ENCODE measurements at places on chromosomes 3 and 15.

DNA sequence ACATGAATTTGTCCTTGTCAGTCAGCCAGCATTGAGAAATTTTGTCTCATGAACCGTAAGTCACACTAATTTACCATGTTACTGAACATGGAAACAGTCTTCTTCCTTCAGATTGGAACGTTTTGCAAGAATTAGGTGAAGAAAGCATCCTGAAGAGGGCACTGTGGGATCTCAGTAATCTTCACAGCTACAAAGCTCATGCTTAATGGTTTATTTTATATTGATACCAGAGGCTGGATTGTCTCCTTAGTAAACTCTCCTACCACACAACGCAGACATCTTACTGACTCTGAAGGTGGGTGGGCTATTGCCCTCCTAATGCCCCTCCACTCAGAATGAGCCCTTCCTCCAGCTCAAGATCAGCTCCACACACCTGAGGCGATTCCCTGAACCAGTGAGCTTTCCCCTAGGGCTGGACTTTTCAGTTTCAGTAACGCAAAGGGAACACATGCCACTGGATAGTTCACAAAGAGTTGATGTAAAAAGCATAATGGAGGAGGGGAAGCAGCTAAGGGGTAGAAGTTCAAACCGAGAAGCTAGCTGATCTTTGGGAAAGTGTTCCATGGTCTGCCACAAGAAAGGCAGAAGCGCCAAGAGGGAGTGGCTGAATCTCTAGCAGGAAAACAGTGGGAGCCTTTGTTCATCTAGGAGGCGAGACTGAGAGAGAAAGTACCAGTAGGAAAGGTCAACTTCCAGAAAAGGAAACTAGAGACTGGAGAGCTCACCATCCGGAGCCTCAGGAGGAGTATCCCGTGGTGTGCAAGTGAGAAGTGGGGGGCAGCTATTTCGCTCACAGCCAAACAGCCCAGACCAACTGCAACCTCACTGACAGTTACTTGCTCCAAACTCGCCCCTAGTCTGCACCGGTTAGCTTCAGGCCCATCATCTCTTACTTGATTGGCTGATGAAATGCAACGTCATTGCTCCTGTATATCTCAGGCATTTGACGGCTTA, at the start of gene SLC9C1:
TSS of gene SLC9C1 (minus strand) at position 849 of the 954 bp plus-strand sequence. CDS start 7,425 bp downstream, outside the sequence.
- H3K4me1 ChIP-seq, result no peaks in the 10 kb centered on the region
- no peaks in the 10 kb centered on the region for H3K27me3 ChIP-seq
- H3K4me3 ChIP-seq, result peak within 1 kb of the TSS; percentile 36
- peak within 1 kb of the TSS; percentile 35 for H3K27ac ChIP-seq
- peak; percentile 74 for DNase-seq

- H3K27me3 ChIP-seq, result no peaks in the 10 kb centered on the region
- no peak for DNase-seq
- no peaks in the 10 kb centered on the region for H3K4me1 ChIP-seq
- H3K4me3 ChIP-seq, result no peak overlapping the region
- no peak overlapping the region for H3K27ac ChIP-seq
Measured at GRCh38 chr3:66312039-66312438, 91.2 kb downstream of the SLC25A26 start.

- no peaks in the 10 kb centered on the region for H3K36me3 ChIP-seq
- no peaks in the 10 kb centered on the region for H3K4me1 ChIP-seq
- H3K4me3 ChIP-seq, result no peak overlapping the region
Measured at GRCh38 chr3:114428044-114428595, 134.3 kb downstream of the TIGIT start.

DNA sequence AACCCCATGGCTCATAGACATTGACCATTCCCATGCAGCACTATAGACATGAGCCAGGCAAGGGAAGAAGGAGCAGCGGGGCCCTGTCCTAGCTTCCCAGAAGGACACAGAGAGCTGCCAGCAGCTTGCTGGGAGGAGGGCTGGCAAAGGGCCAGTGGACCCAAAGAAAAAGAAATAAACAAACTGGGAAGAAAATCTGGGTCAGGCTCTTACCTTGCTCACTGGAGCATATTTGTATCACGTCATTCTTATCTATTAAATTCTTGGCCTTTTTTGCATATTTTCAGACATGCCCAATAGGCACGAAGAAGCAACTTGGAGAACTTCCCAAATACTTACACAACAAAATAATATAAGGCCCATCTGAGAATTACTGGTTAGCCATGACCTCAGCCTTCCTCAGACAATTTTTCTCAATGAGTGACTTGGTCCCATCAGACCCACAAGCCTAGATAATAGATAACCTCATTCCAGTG, 28.4 kb downstream of the RASGRP1 start:
- peak; percentile 96 for DNase-seq
- peaks cover 15% of the 10 kb centered on the region for H3K4me1 ChIP-seq
- no peak overlapping the region for H3K4me3 ChIP-seq

DNA sequence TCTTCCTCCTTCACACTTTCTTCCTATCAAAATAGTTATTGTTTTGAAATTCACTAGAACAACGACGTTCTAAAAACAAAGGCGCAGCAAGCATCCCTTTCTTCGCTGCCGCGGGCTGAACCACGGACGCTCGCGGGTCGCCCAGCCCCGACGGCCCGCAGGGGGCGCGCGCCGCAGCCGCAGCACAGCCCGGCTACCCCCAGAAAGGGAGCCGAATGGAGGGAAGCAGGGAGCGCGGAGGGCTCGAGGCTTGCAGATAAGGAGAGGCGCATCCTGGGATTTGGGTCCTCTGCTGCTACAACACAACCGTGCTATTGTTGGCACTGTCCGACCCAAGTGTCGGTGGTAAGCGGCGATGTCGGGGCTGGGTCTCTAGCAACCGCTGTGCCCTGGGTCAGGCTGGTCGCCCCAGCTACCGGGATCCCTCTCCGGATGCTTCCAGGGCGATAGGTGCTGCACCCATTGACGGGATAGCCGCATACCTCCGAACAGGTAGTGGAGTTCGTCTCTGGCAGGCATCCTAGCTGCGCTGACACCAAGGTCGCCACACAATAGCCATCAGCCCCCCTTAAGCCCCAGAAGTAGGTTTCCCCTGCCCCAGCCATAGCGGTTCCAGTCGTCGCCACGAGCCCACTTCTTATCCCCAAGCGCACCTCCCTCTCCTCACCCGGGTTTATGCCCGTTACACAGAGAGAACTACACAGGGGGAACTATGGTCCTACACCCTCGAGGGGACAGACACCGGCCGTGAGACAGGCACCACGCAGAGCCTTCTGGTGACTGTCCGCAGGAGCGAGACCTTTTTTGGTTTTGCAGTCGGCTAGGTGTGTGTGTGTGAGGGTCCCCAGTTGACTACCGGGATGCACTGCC, 6.0 kb downstream of the ONECUT1 start:
- DNase-seq, result no peak
- no peak overlapping the region for H3K27ac ChIP-seq
- H3K4me1 ChIP-seq, result no peaks in the 10 kb centered on the region
- H3K4me3 ChIP-seq, result no peak overlapping the region

DNA sequence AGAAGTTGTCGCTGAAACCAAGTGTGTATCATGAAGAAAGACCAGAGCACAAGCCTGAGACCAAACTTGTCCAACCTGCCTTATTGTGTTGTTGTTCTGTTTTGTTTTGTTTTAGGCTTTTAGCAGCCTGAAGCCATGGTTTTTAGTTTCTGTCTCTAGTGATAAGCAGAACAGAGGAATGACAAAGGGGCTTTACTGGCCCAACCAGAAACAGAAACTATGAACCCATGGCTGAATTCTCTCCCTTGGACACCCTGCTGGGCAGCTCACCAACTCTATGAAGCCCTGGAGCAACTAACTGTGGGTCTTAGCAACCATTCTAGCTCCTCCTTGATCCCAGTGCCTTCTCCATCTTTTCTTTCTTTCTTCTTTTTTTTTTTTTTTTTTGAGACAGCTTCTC, 30.3 kb downstream of the HCLS1 start:
- H3K27ac ChIP-seq, result no peak overlapping the region
- DNase-seq, result no peak
- no peaks in the 10 kb centered on the region for H3K4me1 ChIP-seq
- H3K36me3 ChIP-seq, result no peaks in the 10 kb centered on the region

- H3K27ac ChIP-seq, result no peak overlapping the region
- no peak for DNase-seq
- no peaks in the 10 kb centered on the region for H3K36me3 ChIP-seq
- H3K4me1 ChIP-seq, result peaks cover 2% of the 10 kb centered on the region
Measured at GRCh38 chr15:80679167-80679803, 15.8 kb upstream of the ABHD17C start.

DNA sequence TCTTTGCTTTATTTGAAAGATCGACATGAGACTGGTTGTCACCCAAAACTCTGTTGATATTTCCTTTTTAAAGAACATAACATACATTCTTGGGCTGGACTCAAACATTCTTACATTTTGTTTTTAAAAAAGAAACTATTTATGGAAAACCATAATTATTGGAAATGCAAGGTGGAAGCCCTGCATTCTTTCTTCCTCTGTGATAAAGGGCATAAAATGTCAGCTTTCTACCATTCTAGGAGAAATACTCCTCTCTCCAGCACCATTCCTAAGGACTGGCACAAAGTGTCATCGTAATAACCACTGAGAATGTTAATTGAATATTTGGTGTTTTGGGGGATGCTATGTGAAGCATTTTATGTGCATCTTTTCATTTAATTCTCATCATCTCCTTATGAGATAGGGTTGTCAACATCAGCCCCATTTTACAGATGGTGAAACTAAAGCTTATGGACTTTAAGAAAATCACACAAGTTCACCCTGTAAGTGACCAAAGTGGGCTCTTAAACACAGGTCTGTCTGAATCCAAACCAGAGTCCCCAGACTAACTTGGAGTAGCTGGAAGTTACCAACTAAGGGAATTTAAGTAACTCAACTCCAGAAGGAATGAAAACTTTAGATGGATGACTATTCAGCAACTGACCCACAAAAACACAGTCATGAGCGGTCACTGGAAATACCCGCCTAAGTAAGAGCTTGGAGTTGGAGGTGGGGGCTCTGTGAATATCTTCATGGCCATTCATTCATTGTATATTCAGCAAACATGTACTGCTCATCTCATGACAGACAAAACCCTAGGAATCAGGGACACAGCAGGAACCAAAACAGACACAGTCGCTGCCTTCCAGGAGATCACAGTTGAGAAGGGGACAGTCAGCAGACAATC, 45.9 kb upstream of the LMCD1 start:
- H3K4me1 ChIP-seq, result peaks cover 26% of the 10 kb centered on the region
- peak; percentile 42 for DNase-seq
- no peaks in the 10 kb centered on the region for H3K27me3 ChIP-seq

GRCh38 chr3:35183927-35184675, 455.2 kb upstream of the ARPP21 start:
- H3K27me3 ChIP-seq, result no peaks in the 10 kb centered on the region
- no peaks in the 10 kb centered on the region for H3K4me1 ChIP-seq
- no peak for DNase-seq
- H3K4me3 ChIP-seq, result no peak overlapping the region
- no peak overlapping the region for H3K27ac ChIP-seq

- H3K4me1 ChIP-seq, result no peaks in the 10 kb centered on the region
- peaks cover 66% of the 10 kb centered on the region for H3K27me3 ChIP-seq
- H3K27ac ChIP-seq, result no peak overlapping the region
- H3K4me3 ChIP-seq, result no peak overlapping the region
- H3K36me3 ChIP-seq, result no peaks in the 10 kb centered on the region
Measured at GRCh38 chr15:69107025-69107620, 53.3 kb upstream of the GLCE start.

DNA sequence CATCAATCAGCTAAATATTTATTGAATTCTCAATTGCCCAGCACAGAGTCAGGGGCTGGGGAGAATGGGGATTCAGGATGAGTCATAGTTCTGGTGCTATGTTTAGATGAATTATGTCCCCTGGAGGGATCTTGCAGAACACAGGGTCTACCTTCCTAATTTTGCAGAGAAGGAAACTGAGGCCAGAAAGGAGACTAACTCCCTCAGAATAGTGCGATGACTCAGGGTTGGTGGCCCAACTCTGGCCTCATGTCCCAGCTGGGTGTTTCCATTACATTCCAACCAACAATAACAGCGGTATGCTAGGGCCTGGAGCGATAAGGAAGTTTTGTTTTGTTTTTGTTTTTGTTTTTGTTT, 270.9 kb downstream of the TLE3 start:
- H3K4me1 ChIP-seq, result peaks cover 10% of the 10 kb centered on the region
- H3K4me3 ChIP-seq, result no peak overlapping the region
- peak; percentile 31 for DNase-seq
- H3K27me3 ChIP-seq, result peaks cover 20% of the 10 kb centered on the region
- no peak overlapping the region for H3K27ac ChIP-seq

DNA sequence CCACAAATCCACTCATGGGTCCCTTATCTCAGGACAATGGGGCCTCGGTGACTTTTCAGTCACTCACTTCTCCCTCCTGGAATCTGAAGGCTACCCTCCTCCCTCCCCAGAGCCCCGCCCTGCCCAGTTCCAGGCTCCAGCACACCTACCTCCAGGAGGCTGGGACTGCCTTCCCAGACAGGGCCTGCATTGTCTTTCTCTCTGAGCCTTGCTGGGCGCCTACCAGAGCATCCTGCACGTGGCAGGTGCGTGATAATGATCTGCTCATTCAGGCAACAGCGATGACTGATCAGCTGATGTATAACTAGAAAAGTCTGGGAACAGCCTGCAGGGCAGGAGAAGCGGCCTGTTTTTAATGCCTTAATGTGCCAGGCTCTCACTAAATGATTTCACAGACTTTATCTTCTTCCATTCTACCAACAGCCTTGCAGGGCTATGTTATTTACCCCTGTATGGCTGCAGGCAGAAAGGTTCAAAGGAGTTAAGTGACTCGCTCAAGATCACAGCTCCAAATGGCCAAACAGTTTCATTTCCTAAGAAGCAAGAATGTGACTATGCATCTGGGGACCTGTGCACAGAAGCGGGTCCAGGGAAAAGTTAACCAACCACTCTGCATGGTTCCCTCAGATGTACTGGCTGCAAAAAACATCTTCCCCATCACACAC, 6.3 kb downstream of the ADAMTS17 start:
- no peaks in the 10 kb centered on the region for H3K36me3 ChIP-seq
- H3K27me3 ChIP-seq, result peaks cover 2% of the 10 kb centered on the region
- DNase-seq, result no peak

GRCh38 chr15:36887214-36887961, 213.0 kb downstream of the MEIS2 start:
- H3K36me3 ChIP-seq, result peaks cover 5% of the 10 kb centered on the region
- H3K27me3 ChIP-seq, result peaks cover 12% of the 10 kb centered on the region
- no peak for DNase-seq
- H3K27ac ChIP-seq, result no peak overlapping the region
- peak overlapping the region; percentile 31 for H3K4me3 ChIP-seq

GRCh38 chr15:31280046-31280830, 46.4 kb upstream of the KLF13 start:
- H3K4me1 ChIP-seq, result no peaks in the 10 kb centered on the region
- no peak overlapping the region for H3K4me3 ChIP-seq
- H3K27ac ChIP-seq, result no peak overlapping the region
- DNase-seq, result no peak

- no peaks in the 10 kb centered on the region for H3K27me3 ChIP-seq
- H3K36me3 ChIP-seq, result no peaks in the 10 kb centered on the region
- H3K4me3 ChIP-seq, result no peak overlapping the region
- no peak overlapping the region for H3K27ac ChIP-seq
- DNase-seq, result no peak
Measured at GRCh38 chr3:66581256-66581655, 80.4 kb upstream of the LRIG1 start.
